ENCODE measurements at places on chromosomes 7 and 10. TPM values are rescaled to one million over a fixed set of nuclear protein-coding genes. Genes with fewer than 3 reads are reported as not detected.

DNA sequence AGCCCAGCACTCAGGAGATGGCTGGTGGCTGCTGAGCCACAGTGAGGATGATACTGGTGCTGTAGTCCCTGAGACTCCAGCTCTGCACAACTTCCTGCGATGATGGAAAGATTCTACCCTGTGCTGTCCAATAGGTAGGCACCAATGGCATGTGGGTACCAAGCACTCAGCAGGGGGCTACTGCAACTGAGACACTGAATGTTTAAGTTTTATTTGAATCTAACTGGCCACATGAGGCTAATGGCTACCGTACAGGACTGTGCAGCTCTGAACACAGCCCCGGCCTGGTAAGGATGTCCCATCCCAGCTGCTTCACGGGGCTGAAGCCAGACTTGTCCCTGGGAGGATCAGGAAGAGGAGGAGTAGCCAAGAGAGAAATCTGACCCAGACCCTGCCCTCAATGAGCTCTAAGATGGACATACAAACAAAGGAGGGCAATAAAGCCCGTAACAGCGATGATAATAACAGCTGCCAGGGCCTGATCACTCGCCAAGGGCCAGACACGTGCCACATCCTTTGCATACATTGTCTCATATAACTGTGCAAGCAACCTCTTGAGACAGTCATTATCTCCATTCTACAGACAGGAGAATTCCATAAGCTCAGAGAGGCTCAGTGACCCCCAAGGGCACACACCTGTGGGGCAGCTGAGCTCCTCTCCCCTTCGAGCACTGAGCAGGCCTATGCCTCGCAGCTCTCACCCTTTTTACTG, 3.8 kb downstream of the GPRIN2 start:
- no peak for DNase-seq

RADIL gene
- total RNA-seq: 3.3 TPM

DNA sequence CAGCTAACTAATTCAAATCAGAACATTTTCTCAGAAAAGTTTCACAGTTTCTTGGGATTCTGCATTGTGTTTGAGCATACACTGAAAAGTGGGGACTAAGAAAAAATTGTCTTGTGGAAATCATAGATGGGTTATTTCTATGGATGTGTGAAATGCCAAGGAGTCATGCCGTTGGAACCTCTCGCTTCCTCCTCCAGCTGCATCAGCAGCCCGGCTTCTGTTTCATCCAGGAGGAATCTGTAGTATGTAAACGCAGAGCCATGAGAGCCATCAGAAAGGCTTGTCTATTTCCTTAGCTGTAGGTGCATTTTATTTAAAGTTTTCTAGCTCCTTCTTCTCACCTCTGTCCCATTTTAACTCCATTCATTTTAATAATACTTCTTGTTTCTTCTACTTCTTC, 1144.1 kb downstream of the GATA3 start:
- DNase-seq: no peak

CADPS2 gene
- total RNA-seq: 9.8 TPM

MMP21 gene
- total RNA-seq: 0.41 TPM

- DNase-seq: no peak
Observed at GRCh38 chr10:92678206-92678605, 11.5 kb upstream of the HHEX start.

GRCh38 chr7:141012696-141013344, 1.9 kb downstream of the MRPS33 start:
- no peak for DNase-seq

DNA sequence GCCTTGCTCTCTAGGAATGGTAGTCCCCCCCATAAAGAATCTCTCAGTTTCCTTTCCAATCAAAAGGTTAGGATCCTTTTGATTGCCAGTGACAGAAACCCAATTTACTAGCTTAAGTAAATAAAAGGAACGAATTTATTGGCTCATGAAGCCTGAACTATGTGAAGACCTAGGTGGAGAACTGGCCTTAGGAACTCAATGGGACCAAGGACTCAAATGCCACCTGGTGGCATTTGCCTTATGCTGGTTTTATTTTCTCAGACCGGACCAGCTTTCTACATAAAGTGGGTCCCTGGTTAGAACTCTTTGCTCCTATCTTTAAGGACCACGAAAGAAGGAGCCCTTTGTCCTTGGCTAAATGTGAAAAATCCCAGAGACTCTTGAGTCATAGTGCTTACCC, 25.4 kb downstream of the CFTR start:
- no peak for DNase-seq

TLL2 gene
- total RNA-seq: 0.82 TPM

- no peak for DNase-seq
Observed at GRCh38 chr10:125823663-125824251, 411 bp downstream of the BCCIP start.

DNA sequence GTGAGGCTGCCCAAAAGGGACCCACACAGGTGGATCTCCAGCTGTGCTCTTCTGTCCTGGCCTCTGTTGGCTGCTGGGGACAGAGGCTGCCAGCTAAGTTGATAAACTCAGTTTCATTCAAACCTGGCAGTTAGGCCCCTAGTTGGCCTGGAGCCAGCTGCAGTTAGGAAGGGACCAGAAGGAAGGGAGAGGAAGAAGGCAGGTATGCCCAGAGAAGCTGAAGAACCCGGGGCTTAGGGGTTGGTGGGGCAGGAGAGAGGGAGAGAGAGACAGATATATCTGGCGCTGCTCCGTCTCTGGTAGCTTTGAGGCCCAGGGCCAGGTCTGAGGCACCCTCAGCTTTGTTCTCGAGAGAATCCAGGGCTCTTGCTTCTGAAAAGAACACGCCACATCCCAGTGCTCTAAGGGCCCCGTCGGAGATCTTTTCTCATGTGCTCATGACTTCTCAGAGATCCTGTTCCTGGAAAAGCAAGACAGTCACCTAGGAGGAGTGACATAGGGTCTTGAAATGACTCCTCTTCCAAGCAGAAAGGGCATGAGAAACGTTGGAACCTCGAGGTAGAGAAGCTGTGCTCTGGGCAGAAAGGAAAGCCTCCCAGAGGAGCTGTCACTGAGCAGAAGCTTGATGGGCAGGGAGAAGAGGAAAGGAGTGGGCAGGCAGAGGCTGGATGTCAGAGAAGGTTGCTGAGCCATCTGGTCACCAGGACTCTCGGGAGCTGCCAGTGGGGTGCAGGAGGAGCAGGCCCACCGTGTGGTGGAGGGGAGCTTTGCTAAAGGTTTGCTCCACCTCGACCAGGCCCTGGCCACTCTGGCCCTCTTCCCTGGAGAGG, 153.6 kb downstream of the ARHGAP21 start:
- DNase-seq: no peak

GARIN1A gene
- total RNA-seq: 0.82 TPM

ANKRD2 gene
- not detected for total RNA-seq

DNA sequence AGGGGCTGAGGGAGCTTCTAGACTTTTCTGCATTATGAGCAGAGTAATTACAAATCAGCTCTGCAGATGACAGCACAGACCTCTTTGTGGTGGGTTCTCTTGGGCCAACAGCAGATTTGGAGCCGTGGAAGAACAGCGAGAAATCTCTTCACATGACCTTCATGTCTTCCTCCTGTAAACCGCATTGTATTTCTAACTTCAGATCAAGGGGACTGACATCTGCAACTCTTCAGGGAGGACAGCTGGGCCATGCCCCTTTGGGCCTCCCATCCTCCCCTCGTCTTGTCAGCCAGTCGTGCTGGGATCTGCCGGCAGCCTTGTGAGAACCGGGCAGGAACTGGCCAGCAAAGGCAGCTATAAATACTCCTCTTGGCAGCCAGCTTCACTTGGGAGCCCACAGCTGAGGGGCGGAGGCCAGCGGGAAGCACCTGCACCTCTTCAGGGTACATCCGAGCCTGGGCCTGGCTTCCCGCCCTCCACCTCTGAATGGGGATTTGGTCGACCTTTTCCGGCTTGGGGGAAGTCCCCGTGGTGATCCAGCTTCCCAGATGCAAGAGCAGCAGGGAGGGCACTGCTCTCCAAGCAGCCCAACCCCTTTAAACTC, 54.7 kb downstream of the STEAP1B start:
- no peak for DNase-seq

CDK1 gene
- total RNA-seq: 15.1 TPM

All from frontal cortex (tissue), 4 donors.